Hematopoietic multipotent progenitor cell treated with erythropoietin and hydrocortisone succinate and interleukin-3 and kit ligand, for 8 days (in vitro differentiated cells): ENCODE measurements at places on chromosomes 5 and 9.

- DNase-seq: no peak
Measured at GRCh38 chr9:130837643-130838042, 2.6 kb downstream of the ABL1 start.

DNA sequence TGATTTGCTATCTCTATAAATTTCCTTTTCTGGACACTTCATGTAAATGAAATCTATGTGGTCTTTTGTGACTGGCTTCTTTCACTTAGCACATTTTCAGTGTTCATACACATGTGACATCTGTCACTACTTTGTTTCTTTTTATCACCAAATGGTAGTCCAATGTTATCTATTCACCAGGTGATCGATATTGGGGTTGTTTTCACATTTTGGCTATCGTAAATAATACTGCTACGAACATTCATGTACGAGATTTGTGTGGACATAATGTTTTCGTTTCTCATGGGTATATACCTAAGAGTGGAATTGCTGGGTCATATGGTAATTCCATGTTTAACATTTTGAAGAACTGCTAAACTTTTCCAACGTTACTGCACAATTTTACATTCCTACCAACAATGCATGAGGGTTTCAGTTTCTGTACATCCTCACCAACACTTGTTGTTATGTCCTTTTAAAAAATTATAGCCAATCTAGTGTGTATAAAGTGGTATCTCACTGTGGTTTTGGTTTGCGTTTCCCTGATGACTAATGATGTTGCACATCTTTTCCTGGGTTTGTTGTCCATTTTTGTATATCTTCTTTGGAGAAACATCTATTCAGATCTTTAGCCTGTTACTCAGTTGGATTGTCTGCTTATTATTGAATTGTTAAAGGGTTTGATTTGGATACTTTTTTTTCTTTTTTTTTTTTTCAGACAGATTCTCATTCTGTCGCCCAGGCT lies 263.0 kb downstream of the PDZD2 start:
- no peak for DNase-seq

DNA sequence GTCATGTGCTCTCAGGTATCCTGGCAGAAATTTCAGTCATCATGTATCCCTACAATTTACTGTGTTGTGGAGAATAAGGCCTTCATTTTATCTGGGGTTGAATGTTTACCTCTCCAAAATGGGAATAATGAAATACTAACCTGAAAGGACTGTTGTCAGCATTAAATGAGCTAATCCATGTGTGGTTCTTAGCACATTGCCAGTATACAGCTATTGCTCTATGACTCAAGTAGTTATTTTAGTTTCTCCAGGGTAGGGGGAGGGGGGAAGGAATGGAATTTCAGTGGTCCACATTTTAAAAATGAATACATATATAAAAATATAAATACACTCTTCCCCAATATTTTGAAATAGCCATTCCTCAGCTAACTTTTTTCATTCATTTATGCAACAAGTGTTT lies 3.5 kb downstream of the PAM start:
- DNase-seq: no peak

GRCh38 chr9:95570150-95570549 lies 53.4 kb upstream of the PTCH1 start:
- no peak for DNase-seq

- no peak for DNase-seq
Measured at GRCh38 chr5:28065656-28066055, 1027.3 kb upstream of the CDH9 start.

- DNase-seq: no peak
Measured at GRCh38 chr9:85941966-85942912, 1.3 kb downstream of the NAA35 start.
